ENCODE measurements at places on chromosomes 5 and 9.

GRCh38 chr5:87560528-87560927 lies 147.8 kb upstream of the CCNH start:
- no peak for DNase-seq

- DNase-seq = no peak
Measured at GRCh38 chr9:120454467-120454866, 125.5 kb downstream of the CDK5RAP2 start.

DNA sequence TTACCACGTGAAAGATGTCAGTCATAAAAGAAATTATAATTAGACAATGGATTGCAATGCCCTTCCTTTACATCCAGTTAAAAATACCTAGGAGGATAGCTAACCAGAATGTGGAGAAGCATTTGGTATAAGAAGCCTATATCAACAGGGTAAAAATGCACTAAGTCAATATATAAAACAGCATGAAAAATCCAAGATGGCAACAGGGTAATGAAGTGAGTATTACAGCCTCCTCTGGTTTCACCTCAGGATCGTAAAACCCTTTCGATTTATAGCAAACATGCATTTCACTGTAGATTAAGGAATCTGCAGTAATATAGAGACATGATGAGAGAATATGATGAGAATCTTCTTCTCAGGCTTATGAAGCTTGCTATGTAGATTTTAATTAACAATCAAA lies 999.3 kb downstream of the NR2F1-AS1 start:
- no peak for DNase-seq

- DNase-seq = no peak
Measured at GRCh38 chr9:76638001-76638400, 126.2 kb upstream of the PCA3 start.
